Hindlimb muscle (tissue), 1 donor: ENCODE measurements at places on chromosomes 1 and 21. TPM values are rescaled to one million over a fixed set of nuclear protein-coding genes. Genes with fewer than 3 reads are reported as not detected.

Gene CD52
- polyA plus RNA-seq: 2.2 TPM

Gene TDRD10
- polyA plus RNA-seq: 3.3 TPM

Gene TNFRSF14
- 15.8 TPM for polyA plus RNA-seq

Gene AIDA
- 47.9 TPM for polyA plus RNA-seq

Gene CNTN2
- 0.72 TPM for polyA plus RNA-seq

Gene HSD3B2
- polyA plus RNA-seq: not detected

Gene LYPD8
- not detected for polyA plus RNA-seq

Gene TPTE
- polyA plus RNA-seq: not detected

Gene PSRC1
- polyA plus RNA-seq: 11.1 TPM

Gene ZNF697
- 10.8 TPM for polyA plus RNA-seq

Gene CGN
- 0.58 TPM for polyA plus RNA-seq

Gene CHRNB2
- polyA plus RNA-seq: 0.26 TPM

Gene EXTL1
- polyA plus RNA-seq: 4.2 TPM

Gene DDOST
- polyA plus RNA-seq: 124 TPM

Gene DENND1B
- 4.5 TPM for polyA plus RNA-seq

Gene MED8
- polyA plus RNA-seq: 26.9 TPM

Gene OR2L2
- polyA plus RNA-seq: not detected

Gene PERM1
- polyA plus RNA-seq: 2.1 TPM

Gene ABCA4
- 0.71 TPM for polyA plus RNA-seq

Gene CHI3L2
- not detected for polyA plus RNA-seq

Gene NPHS2
- polyA plus RNA-seq: not detected

Gene CITED4
- 2.7 TPM for polyA plus RNA-seq

Gene IL22RA1
- polyA plus RNA-seq: not detected

Gene NR5A2
- polyA plus RNA-seq: 3.0 TPM

Gene NBPF6
- not detected for polyA plus RNA-seq

Gene MTF1
- polyA plus RNA-seq: 5.7 TPM

Gene ZYG11A
- polyA plus RNA-seq: 0.06 TPM

Gene DCST1
- polyA plus RNA-seq: not detected

Gene IQGAP3
- 6.7 TPM for polyA plus RNA-seq

Gene RAB29
- 3.7 TPM for polyA plus RNA-seq

Gene SPRR2E
- polyA plus RNA-seq: not detected
